ENCODE measurements at places on chromosomes 12 and 14.
A peak's percentile ranks its signal among the peaks of the same experiment; 100 is the strongest.

DNA sequence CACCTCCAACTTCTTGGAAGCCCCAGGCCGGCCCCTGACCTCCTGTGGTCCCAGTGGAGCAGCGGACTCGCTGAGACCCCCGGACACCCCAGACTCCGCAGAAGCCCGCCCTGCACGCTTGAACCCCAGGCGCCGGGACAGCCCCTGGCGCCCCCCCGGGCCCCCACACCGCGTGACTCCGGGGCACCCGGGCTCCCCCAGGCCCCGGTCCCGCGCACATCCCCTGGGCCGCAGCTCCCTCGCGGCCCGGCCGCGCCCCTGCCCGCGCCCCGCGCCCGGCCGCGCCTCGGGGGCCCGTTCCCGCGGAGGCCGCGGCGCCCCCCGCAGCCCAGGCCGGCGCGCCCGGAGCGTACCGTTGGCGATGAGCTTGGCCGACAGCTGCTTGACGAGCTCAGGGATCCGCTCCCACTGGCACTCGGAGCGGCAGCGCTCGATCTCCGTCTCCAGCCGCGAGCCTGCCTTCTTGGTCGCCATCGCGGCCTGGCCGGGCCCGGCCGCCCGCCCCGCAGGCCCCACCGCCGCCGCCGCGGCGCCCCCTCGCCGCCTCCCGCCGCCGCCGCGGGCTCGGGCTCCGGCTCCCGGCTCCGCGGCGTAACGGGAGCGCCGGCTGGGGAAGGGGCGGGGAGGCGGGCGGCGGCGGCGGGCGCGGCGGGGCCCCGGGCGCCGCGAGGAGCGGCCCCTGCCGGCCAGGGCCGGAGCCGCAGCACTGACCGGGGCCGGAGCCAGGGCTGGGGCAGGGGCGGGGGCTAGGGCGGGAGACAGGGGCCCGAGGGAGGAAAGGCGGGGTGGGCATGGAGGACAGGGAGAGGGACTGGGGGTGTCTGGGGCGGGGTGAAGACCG lies at the start of gene TTC7B:
TSS of gene TTC7B (minus strand) at position 609 of the 841 bp plus-strand sequence. CDS start at position 474, 135 bp downstream.
- no peak for DNase-seq

GRCh38 chr12:120959111-120959878 lies 19.0 kb upstream of the HNF1A start:
- no peak for DNase-seq

- DNase-seq = no peak
Observed at GRCh38 chr14:56340932-56341331, 222.7 kb downstream of the PELI2 start.

DNA sequence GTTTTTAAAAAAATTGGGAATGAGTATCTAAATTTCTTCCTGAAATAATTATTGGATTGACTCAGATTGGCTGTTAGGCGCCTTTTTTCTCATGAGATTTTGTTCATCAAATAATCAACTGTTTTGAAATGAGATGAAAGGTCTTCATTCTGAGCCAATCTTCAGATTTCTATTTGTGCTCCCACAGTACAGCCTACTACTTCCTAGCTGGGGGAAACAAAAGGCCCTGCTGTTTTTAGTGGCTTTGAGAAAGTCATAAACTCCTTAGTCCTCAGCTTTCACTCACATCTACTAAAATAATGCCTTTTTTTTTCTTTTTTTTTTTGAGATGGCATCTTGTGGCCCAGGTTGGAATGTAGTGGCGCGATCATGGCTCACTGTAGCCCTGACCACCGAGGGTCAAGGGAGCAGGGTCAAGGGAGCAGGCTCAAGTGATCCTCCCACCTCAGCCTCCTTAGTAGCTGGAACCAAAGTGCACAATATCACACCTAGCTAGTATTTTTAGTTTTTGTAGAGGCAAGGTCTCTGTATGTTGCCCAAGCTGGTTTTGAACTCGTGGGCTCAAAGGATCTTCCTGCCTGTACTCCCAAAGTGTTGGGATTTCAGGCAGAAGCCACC lies 15.2 kb downstream of the NACA start:
- no peak for DNase-seq

GRCh38 chr12:108146035-108146893 lies 17.2 kb downstream of the WSCD2 start:
- DNase-seq = no peak

DNA sequence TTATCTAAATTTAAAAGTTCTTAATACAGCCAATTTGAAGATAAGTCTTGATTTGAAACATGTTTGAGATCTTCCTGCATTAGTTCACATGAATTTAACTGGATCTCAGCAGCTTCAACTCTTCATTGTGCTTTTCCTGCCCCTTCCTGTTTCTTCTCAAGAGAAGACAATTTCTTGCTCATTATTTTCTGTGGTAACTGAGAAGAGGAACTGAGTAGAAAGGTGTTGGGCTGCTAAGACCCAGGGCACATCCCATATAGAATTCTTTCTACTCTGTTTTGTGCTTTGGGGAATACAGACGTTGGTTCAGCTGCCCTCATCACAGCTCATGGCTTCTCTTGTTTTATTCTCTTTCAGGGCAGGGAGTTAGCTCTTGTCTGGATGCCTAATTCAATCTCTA lies 110.2 kb downstream of the SNAPC1 start:
- no peak for DNase-seq

DNA sequence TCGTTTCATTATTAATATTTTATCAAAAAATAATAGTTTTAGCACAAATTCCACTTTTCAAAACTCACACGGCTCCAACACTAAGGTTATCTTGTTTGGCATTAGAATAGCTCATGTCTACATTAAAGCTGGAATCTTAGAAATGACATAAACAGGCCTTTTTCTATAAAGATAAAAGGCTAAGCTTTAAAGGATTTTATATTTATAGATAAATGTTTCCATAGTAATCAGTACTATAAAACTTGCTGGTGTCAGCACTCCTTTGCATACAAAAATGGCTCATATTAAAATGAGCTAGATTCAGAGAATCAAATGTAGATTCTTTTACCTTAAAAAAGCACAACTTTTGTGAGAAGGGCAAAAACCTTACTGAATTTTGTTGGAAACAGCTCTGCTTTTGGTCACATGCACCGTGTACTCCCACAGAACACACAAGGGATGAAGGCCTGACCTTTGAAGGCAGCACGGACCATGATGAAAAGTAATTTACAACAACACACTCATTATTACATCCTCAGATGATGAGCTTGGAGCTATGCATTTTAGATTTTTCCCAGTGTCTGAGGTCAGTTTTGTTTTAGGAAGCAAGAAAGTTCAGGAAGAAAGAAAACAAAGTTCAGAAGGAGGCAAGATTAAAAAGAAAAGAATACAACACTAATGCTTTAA lies 202.8 kb downstream of the BCAT1 start:
- no peak for DNase-seq

DNA sequence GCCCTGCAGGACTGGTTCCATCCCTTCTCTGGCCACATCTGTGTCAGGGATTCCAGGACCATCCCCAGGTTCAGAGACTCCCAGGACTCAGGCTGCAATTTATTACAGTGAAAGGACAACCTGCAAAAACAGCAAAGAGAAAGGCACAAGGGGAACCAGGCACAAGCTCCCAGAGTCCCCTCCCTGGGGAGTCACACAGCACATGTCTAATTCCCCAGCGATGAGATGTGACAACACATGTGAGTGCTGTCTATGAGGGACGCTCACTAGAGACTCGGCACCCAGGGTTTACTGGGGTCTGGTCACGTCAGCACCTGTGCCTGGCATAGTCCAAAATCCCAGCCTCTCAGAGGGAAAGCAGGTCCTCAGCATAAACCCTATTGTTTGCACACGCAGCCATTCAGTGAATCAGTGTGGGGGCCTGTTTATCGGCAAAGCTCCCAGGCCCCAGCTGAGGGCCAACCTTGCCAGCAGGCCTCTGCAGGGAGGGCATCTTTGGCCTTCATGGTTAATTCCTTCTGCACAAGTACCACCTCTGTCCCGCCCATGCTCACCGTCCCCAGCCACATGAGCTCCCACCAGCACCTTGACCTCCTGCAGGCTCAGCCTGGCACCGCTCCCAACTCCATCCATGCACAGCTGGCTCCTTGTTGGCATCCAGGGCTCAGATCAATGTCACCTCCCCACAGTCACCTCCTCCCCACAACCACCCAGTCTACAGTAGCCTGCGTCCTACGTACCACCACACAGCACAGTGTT lies 198.9 kb upstream of the SFSWAP start:
- no peak for DNase-seq

DNA sequence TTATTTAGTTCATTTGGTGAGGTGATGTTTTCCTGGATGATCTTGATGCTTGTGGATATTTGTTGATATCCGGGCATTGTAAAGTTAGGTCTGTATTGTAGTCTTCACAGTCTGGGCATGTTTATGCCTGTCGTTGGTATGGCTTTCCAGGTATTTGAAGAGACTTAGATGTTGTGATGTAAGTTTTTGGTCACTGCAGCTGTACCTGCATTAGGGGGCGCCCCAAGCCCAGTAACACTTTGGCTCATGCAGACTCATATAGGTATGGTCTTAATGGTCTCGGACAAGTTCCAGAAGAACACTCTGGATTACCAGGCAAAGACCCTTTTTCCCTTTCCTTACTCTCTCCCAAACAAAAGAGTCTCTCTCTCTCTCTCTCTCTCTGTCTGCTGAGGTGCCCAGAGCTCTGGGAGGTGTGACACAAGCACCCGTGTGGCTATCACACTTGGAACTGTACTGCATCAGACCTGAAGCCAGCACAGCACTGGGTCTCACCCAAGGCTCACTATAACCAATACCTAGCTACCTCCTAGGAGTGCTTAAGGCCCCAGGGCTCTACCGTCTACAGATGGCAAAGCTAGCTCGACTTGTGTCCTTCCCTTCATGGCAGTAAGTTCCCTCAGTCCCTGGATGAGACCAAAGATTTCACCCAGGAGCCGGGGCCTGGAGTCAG lies 425.8 kb upstream of the ATXN7L3B start:
- DNase-seq = no peak

- DNase-seq = no peak
Observed at GRCh38 chr14:77242752-77243151, 28.3 kb downstream of the NGB start.

DNA sequence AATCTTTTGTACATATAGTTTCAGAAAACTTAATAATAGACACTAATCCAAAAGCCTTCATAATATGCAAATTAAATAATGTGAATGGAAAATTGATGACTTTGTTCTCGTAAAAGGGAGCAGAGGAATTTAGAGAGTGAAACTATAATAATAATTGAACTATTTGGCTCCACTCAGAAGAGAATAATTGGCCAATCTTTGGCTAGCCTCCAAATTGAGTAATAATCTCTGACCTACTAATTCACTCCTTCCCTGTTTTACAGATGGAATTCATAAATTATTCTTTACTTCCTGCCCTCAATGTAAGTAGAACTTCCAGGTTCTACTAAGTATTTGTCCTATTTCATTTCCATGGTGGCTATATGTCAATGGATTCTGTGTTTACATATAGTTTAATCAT lies 15.8 kb downstream of the TRIM9 start:
- DNase-seq = no peak

DNA sequence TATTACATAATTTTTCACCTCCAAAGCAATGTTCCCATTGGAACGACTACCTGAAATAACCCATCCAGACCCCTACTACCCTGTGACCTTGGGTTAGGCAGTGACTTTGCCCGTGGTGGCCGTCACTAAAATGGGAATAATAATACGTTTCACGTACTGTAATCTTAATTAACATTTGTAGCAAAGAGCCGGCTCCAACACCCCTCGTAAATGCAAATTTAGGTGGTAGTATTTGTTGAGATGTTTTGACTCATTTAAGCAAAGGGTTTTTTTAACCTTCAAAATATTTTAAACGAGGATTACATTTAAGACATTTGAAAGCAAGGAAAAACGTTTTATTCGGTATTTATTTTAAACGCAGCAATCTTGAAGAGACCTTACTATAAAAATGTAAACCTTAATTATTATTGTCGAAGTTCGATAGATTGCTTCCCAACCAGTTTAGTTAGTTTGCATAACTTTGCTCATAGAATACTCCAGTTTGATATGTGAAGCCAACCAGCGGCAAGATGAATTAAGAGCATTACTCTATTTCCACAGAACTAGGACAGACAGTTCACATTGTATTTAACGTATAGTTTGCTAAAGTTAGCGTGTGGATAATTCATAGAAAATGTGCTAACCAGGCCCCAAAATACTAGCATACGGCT lies 1.4 kb upstream of the ARID2 start:
- DNase-seq = no peak

DNA sequence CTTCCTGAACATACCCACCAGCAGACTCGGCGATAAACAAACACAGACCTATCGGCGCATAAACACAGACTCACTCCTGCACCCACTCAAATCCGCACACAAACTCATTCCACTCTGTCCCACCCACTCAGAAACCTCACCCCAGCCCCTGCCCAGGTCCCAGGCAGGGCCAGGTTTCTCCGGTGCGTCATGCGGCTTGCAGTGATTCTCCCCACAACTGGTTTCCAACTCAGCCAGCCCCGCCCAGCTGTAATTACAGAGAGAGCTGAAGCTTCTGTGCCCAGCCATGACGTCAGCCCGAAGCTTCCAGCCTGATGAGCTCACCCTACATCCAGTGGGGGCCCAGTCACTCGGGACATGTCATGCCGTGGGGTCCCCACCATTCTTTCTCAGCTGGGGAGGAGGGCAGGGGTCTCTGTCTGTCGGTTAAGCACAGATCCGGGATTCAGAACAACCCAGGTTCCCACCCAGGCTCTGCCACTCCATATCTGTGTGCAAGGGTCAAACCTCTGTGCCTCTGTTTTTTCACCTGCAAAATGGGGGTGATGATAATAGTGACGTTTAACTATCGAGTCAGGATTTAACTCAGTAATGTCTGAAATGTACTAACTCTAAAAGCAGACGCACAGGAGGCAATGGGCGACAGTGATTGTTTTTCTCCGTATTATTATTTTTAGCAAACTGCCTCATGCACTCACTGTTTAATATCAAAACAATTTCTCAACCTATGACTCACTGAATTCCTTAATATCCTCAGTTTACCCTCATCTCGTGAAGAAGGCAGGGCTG lies 2.3 kb upstream of the HSPB8 start:
- peak; percentile 42 for DNase-seq

- no peak for DNase-seq
Observed at GRCh38 chr12:116642106-116642505, 82.9 kb downstream of the MAP1LC3B2 start.

GRCh38 chr12:103102225-103102744 lies 144.8 kb downstream of the ASCL1 start:
- no peak for DNase-seq

DNA sequence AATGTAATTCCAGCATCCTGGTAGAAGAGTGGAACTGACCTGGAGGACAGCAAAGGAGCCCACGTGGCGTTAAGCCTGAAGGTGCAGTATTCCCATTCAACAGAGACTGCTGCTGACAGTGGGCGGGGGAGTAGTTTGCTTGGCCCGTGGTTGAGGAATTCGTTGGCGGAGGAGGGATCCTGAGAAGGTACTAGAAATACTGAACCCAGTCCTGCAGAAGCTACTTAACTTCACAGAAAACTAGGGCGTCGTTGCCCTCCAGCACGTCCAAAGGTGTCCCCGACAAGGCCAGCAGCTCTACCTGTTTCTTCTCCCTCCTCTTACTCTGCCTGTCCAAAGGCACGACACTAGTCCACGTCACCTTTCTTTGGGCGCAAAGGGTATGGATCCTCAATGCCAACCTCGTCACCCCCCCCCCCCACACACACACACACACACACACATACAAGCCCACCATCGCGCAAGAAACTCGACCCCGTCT lies 303 bp downstream of the PUS7L start:
- DNase-seq = no peak

GRCh38 chr12:109169262-109169661 lies 52.9 kb downstream of the ACACB start:
- DNase-seq = no peak

- DNase-seq = no peak
Observed at GRCh38 chr12:113639474-113639873, 167.8 kb upstream of the LHX5 start.

- DNase-seq = no peak
Observed at GRCh38 chr12:131195796-131196195, 242.1 kb downstream of the ADGRD1 start.

Measured in NCI-H2107 (cell line).